Osteoblast (primary cell): ENCODE measurements at places on chromosomes 11 and 22. TPM values are rescaled to one million over a fixed set of nuclear protein-coding genes. Genes with fewer than 3 reads are reported as not detected.

OR52N4 gene
- total RNA-seq, result not detected in 2 replicates

OR51E2 gene
- not detected in 2 replicates for total RNA-seq

FAU gene
- 94.3 and 118 TPM in 2 replicates for total RNA-seq

GAL3ST1 gene
- total RNA-seq, result not detected in 2 replicates

ASPHD2 gene
- 3.2 and 6.2 TPM in 2 replicates for total RNA-seq

BTBD18 gene
- not detected in 2 replicates for total RNA-seq

SHISA8 gene
- not detected in 2 replicates for total RNA-seq

YPEL4 gene
- total RNA-seq, result 0.59 and 0.72 TPM in 2 replicates

TSSK2 gene
- total RNA-seq, result not detected in 2 replicates

MS4A10 gene
- not detected in 2 replicates for total RNA-seq

SYT7 gene
- 3.6 and 6.8 TPM in 2 replicates for total RNA-seq

OR8D1 gene
- total RNA-seq, result not detected in 2 replicates

DNAJB7 gene
- total RNA-seq, result not detected in 2 replicates
